HuH-7 (cell line): ENCODE measurements at places on chromosomes 1 and 21.
A peak's percentile ranks its signal among the peaks of the same experiment; 100 is the strongest.

GRCh38 chr1:148333875-148334338, 149.2 kb downstream of the PPIAL4G start:
- DNase-seq, result no peak

DNA sequence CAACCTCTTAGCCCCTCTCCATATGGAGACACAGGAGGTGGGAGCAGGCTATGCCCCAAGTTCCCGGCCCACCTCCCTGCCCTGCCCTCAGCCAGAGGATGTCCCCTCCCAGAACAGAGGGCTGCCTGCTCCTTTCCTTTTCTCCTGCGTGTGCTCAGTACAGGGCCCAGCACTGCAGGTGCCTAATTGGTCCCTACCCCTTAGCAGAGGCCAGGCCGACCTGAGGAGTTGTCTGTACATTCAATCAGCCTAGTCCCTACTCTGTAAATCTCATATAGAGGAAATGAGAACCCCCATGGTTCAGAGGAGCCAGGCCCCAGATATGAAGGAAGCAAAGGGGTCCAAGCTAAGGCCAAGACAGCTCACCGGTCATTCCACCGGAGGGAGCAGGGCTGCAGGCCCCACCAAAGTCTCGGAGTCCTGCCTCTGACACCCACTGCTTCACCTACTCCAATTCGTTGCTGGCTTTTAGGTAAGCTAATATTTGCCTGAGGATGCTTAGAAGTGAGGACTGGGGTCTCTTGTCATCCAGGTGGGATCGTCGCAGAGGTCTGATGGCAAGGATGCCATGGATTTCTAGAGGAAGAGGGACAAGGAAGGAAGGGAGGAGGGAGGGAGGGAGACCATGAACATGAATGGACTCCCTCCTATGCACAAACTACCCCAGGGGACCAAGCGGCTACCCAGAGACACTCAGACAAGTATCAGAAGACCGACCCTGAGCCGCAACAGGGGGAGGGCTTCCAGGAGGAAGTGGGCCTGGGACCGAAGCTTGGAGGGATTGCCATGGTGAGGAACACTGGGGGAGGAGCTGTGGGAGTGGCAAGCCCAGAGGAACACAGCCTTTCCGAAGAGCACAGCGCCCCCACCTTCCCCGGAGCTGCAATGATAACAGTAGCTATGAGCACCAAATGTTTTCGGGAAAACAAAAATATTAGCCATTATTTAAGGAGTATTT, 30.4 kb upstream of the FOXO6 start:
- DNase-seq, result peak; percentile 37

GRCh38 chr1:184002071-184002470, 35.5 kb downstream of the COLGALT2 start:
- no peak for DNase-seq

- DNase-seq, result no peak
These were observed 10.1 kb downstream of the AGMAT start for GRCh38 chr1:15574741-15575140.

GRCh38 chr1:222823695-222824094, 8.9 kb downstream of the DISP1 start:
- no peak for DNase-seq

DNA sequence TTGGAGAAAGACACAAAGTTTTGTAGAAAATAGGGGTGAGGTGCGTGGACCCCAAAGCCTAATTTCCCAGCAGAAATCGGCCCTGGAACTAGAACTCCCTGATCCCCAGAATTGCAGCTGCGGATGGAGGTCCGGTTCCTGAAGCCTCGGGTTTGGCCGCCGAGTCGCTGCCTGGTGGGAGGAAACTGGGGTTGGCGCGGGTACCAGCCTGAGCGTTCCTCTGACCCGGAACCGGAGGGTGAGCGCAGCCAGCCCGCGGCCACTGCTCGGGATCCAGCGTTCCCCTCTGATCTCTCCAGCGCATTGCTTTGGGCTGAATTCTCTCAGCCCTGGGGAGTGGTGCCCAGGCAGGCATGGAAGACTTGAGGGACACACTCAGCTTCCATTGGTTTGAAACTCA, 1.6 kb downstream of the ST6GALNAC5 start:
- no peak for DNase-seq

GRCh38 chr1:211529453-211529852, 37.5 kb upstream of the RD3 start:
- no peak for DNase-seq

DNA sequence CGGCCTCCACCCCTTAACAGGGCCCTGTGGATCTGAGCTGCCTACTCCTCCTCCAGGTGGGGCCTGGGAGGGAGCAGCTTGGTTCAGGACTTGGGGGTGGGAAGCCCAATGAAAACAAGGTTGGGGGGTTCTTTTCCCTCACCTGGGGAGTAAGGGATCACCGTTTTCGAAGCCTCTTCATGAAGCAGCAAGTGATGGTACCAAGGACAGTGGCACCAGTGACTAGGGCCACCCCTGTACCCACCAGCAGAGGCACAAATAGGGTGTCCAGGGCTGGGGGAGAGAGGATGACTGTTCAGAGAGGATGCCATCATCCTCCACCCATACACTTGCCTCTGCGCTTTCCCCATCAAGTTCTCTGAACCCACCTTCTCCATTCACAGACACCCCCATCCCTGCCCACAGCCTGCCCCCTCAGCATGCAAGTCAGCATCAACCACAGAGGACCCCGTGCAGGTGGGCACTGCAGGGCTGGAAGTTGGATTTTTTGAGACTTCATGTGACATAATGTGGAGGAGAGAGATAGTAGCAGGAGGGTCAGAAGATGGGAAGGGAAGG, 6.7 kb downstream of the IGSF8 start:
- no peak for DNase-seq

- no peak for DNase-seq
These were observed 18.0 kb downstream of the UBE2T start for GRCh38 chr1:202323731-202324130.

- DNase-seq, result no peak
These were observed 217.6 kb downstream of the LYPLAL1 start for GRCh38 chr1:219391297-219391696.

- DNase-seq, result no peak
These were observed 111.1 kb downstream of the ATP1B1 start for GRCh38 chr1:169217636-169218035.

DNA sequence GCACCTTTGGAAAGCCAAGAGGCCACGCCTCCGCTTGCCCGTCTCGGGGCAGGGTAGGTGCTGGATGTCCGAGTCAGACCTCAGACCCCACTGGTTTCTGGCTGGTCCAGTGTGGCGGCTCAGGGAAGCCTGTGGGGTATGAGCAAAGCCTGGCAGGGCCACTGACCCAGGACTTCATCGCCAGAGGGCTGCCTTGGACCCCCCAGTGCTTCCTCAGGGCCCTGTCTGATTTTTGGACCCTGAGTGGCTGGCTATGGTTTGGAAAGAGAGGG, 20.4 kb downstream of the LHX4 start:
- no peak for DNase-seq

DNA sequence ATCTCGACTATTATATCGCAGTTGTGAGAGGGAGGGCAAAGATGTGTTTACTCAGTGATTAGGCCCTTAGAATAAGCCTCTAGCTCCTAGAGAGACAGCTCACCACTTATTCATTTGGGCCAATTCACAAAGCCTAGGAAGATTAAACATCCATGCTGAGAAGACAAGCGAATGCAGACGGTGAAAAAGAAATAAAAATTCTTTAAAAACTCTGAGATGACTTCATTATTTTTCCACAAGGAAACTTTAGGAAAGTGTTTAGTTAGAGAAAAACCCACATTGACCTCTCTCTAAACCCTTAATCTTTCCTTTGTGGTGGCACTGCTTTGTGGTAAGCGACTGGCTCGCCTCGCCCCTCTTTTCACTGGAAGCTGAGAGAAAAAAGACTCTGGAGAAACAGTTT, 146.8 kb upstream of the DMRTA2 start:
- peak; percentile 25 for DNase-seq

DNA sequence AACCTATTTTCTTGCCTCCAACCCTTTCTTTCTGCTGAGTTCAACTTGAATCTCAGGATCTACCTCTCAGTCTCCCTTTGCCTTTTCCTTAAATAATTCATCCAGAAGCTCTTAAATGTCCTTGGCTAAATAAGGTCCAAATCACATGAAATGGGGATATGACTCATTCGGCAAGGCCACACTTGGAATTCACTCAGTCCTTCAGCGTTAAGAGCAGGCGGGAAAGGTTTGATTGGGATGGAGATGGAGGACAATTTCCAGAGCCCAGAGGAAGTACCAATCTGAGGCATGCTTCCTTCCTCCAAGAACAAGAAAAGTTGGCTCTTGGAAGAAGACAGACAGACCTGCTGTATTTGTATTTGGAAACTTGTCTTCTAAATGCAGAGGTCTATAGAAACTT, 128.5 kb downstream of the PROX1 start:
- no peak for DNase-seq

DNA sequence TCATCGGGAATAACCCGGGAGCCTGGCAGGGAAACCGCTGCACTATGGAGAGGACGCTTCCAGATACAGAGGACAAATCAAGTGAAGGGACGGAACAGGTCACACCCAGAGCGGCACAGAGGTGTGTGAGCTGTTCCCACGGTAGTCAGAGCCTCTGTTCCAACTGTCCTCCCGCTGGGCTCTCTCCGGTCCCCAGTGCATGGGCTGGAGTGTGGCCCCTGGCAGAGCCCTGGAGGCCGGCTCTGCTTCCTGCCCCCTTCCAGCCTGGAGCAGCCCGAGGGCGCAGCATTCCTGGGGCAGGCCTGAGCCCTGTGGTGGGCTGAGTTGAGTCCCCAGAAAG, 11.9 kb upstream of the ZBTB21 start:
- DNase-seq, result no peak

DNA sequence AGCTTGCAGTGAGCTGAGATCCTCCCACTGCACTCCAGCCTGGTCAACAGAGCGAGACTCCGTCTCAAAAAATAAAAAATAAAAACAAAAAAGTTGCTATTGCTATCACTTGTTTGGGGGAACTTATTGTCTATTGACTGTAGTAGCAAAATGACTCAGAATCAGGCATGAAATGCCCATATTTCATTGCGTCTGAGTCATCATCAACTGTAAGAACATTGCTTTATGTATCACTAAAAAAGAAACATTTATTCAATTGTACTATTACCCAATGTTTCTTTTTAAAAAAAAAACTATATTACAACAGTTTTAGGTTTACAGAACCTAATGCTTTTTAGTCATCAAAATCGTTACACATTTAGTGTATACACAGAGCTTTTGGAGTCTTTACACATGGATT, 91.0 kb upstream of the FMN2 start:
- DNase-seq, result no peak

GRCh38 chr1:90308421-90308820, 313.5 kb downstream of the ZNF326 start:
- no peak for DNase-seq

DNA sequence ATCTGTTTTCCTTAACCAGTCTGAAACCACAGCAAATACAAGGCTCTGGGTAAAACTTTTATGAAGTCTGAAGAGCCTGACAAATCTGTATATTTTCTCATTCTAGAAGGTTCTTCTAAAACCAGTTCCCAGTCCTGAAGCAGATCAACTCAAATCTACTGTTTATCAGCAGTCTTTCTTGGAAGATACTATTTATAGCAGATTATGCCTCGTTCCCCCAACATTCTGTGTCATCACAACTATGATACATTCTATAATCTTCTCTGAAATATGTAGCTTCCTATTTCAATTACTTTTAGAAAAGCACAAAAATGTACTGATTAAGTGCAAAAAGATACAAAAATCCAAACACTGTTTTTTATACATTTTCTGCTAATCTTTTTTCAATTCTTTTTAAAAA, 67.5 kb downstream of the NIBAN1 start:
- no peak for DNase-seq

- DNase-seq, result no peak
These were observed 92.3 kb upstream of the NFIA start for GRCh38 chr1:60989749-60990713.

DNA sequence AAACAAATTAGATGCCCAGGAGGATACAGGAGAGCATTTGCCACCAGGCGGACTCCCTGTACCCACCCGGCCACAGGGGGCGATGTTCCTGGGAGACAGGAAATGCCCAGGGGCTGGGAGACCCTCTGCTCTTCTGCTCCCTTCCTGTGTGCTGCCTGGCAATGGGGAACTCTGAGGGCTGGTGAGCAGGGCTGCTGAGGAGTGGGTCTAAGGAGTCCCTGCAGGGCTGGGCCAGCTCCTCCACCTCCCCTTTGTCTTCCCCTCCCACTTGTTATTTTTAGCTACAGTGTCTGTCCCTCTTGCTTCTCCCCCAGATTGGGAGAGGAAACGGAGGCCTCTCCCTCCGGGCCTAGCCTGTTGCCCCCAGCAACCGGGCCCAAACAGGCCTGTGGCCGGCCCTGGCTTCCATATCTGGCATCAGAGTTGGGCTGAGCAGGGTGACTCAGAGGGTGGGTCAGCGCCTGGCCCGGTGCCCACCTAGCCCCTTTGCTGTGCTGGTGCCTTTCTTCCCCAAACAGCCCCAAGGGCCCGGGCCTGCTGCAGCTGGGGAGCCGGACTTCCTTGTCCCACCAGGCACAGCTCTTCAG, 11.6 kb downstream of the LMNA start:
- no peak for DNase-seq

DNA sequence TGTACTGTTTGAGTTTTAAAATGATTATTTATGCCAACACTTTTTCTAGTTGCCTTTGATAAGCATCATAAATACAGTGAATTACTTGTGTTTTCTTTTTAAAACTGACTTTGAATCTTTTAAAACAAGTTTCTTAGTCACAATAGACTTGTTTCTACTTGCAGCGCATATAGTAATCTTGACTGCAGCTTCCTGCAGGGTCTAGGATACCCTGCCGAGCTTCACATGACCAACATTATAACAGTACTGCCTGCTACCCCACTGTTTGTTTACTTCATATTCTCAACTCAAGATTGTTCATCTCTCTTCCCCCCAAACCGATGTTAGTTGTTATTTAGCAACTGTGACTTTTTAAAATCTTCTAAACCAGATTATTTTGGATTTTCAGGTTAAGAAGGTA, 751.3 kb upstream of the NEGR1 start:
- no peak for DNase-seq

DNA sequence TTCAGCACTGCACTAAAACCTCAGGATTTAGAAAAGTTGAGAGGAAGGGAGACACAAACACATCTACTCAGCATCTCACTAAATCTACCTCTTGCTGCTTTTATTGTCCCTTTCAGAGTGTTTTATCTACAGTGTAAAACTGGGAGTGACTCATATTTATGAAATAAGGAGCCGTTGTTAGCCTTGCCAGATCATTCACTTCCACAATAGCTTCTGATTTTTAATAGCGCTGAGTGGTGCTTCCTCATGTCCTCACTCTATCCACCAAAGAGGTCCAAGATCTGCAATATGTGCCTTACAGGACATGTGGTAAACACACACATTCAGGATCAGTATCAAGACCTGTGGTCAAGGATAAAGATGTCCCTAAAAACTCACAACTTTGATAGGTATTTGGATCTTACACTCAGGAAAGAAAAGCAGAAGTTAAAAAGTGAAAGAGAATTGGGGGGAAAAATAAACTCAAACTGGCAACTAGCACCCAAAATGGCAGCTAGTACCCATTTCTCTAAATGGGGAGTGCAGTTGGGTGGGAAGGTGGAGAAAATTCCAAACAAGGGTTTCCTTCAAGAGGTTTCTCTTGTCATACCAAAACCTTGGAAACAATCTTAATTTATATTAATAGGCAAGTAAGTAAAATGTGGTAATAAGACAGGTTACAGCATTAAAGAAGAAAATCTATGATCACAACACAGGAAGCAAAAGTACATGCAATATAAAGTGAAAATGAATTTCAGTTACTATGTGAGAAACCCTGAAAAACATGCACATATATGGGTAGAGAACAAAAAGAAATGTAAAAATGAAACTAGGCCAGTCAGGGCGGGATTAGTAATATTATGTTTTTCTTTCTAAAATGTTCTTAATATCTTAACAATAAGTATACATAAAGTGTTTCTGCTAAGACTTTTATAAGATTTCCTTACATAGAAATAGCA, 15.9 kb downstream of the DUSP10 start:
- no peak for DNase-seq

- DNase-seq, result no peak
These were observed 120.7 kb downstream of the GRIK3 start for GRCh38 chr1:36913484-36914060.
